Right lung (tissue), 10 donors: ENCODE measurements at places on chromosomes 7 and 10. TPM values are rescaled to one million over a fixed set of nuclear protein-coding genes. Genes with fewer than 3 reads are reported as not detected.

GRCh38 chr7:97357459-97357858 lies 240.0 kb downstream of the SDHAF3 start:
- no peak for DNase-seq

DNA sequence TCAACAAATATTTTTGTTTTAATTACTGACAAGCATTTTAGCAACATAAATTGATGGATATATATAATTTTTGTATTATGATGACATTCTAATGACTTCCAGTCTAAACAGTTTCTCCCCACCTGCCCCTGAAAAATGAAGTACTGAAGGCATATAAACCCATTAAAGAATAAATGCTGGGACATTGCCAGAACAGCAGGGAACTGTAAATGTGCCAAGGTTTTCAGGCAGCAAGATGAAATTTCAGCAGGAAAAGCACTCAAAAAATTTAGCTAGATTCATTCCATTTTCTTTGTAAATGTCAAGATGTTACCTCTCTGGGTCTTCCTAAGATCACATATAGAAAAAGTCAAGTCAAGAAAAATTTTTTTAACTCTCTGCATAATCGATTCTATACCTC lies 11.0 kb upstream of the TLL2 start:
- no peak for DNase-seq

DNA sequence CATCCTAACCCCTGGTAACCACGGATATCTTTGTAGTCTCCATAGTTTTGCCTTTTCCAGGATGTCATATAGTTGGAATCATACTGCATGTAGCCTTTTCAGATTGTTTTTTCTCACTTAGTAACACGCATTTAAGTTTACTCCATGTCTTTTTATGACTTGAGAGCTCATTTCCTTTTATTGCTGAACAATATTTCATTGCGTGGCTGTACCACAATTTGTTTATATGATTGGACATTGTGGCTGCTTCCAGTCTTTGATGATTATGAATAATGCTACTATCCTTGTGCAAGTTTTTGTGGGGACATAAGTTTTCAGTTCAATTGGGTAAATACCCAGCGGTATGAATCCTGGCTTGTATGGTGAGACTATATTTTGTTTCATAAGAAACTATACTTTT lies 60.8 kb downstream of the AOAH start:
- DNase-seq: no peak

DNA sequence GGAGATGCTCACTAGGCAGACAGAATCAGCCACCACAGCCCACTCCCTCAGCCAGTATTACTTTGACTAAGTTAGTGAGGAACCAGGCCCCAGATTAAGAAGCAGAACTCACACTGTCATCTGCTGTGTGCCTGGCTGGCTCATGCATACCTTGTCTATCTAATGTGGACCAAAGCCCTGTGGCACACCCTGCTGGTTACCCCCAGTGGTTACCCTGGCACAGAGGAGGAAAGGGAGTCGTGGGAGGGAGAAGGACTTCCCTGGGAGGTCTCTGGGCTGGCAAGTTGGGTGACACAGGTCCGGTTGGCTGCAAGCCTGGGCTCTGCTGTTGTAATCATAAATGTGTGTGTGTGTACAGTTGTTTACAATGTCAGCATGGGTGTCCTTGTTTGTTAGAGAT lies 7.5 kb upstream of the SH2D4B start:
- no peak for DNase-seq

GRCh38 chr10:119138346-119139306 lies 26.9 kb downstream of the SFXN4 start:
- DNase-seq: no peak

DNA sequence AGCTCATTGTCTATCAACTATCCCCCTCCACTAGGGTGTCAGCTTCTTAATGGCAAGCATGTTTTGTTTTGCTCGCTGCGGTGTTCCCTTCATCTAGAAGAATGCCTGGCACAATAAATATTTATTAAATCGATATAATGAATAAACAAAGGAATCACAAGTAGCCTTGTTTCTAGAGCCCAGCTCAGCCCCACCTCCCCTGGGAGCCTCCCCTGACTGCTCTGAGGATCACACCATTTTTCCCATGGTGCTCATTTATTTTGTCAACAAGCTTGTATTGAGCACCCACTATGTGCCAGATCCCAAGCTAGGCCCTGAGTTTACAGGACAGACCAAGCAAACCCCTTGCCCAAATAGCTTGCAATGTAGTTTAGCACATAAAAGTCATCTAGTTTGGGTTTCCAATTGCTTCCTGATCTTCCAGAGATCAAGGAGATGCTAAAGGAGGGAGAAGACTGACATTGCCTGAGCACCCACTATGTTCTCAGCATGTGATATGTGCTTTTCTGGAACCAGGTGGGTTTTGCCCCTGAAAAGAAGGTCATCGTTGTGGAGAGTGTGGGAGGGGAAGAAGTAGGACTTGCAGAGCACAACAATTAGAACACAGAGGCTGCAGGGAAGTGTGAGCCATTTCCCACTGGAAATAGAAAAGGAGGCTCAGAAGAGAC lies 42.3 kb upstream of the GPAM start:
- DNase-seq: no peak

- no peak for DNase-seq
Measured at GRCh38 chr7:41133690-41134299, 569.1 kb downstream of the INHBA start.

GRCh38 chr10:28906011-28906411 lies 228.7 kb downstream of the BAMBI start:
- DNase-seq: peak; percentile 25

ZP3 gene
- polyA plus RNA-seq: 12.7 TPM

CTAGE8 gene
- 3.8 TPM for polyA plus RNA-seq

CPN1 gene
- 0.16 TPM for polyA plus RNA-seq

EPDR1 gene
- 22.0 TPM for polyA plus RNA-seq

CHPF2 gene
- 24.8 TPM for polyA plus RNA-seq

TEX36 gene
- not detected for polyA plus RNA-seq

ATP6V1F gene
- polyA plus RNA-seq: 123 TPM

ADARB2 gene
- 0.78 TPM for polyA plus RNA-seq

AKR1C8 gene
- polyA plus RNA-seq: not detected

HTR5A gene
- polyA plus RNA-seq: not detected
